ENCODE measurements at places on chromosomes 13 and 19. TPM values are rescaled to one million over a fixed set of nuclear protein-coding genes. Genes with fewer than 3 reads are reported as not detected.

UBE2L5 gene
- not detected for total RNA-seq

ZNF575 gene
- total RNA-seq: 2.1 TPM

NOVA2 gene
- total RNA-seq: 6.4 TPM

KIRREL2 gene
- total RNA-seq: 0.08 TPM

SOX21 gene
- 0.09 TPM for total RNA-seq

CEACAM3 gene
- 8.6 TPM for total RNA-seq

SMIM44 gene
- total RNA-seq: not detected

ZNF761 gene
- 9.1 TPM for total RNA-seq

CHST8 gene
- 0.47 TPM for total RNA-seq

RASA3 gene
- 14.5 TPM for total RNA-seq

CA11 gene
- 3.9 TPM for total RNA-seq

RGS9BP gene
- total RNA-seq: 0.55 TPM
